ENCODE measurements at places on chromosomes 16 and 17.

- DNase-seq: no peak
Measured at GRCh38 chr16:1771864-1772361, 570 bp upstream of the NME3 start.

DNA sequence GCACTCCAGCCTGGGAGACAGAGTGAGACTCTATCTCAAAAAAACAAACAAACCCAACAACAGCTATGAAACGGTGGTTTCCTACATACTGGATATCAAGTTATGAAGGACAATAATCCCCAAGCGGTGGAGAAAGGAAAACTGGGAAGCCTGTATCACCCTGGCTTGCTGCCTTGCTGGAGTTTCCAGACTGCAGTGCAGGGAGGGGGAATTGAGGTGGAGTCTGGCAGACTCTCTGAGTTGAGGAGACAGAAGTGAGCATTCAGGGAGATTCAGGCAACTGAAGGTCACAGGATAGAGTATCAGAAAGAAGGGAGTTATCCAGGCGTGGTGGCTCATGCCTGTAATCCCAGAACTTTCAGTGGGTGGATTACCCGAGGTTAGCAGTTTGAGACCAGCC is 11.9 kb downstream of the QRICH2 start:
- no peak for DNase-seq

- DNase-seq: no peak
Measured at GRCh38 chr17:79621151-79621943, 10.5 kb upstream of the RBFOX3 start.

DNA sequence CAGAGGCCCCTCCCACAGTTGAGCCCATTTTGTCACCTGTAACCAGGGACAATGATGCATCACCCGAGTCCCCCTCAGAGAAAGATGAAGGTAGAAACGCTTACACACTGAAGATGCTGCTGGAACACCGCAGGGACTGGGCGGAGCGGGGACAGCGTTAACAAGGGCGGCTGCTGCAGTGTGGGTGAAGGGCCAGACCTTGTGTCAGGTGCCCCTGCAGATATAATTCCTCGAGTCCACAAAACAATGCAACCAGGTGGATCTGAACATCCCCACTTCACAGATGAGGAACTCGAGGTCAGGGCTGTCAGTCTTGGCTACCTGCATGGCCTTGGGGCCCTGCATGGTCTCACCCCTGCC is 6.3 kb upstream of the MAPK7 start:
- DNase-seq: no peak

DNA sequence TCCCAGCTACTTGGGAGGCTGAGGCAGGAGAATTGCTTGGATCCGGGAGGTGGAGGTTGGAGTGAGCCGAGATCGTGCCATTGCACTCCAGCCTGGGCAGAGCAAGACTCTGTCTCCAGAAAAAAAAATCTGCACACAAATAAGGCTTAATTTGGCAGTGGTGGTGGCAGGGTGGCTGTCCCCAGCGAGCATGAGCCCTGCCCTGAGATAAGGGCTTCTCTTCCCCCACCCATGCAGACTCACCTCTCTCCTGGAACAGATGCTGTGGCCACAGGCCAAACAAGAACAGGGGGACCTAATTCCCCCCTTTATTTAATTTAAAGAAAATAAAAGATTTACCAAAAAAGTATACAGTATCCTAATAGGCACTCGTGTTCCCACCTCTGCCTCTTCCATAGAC is 157.2 kb downstream of the RAB11FIP4 start:
- no peak for DNase-seq

DNA sequence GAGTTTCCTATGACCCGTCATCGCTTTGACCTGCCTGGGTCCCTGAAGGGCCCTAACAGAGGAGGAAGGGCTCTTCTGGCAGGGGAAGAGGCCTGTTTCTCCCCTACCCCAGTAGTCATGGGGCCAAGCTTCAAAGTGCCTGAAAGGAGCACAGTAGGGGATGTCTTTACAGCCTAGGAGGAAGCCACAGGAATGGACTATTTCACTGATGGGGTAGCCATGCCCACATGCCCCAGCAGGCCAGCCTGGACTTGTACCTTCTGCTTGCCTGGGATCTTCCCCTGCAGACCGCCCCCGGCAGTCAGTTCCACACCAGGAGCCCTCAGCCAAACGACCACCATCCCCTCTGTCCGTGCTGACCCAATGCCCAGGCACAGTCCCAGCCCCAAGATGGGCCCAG is 41.8 kb upstream of the PEMT start:
- no peak for DNase-seq

DNA sequence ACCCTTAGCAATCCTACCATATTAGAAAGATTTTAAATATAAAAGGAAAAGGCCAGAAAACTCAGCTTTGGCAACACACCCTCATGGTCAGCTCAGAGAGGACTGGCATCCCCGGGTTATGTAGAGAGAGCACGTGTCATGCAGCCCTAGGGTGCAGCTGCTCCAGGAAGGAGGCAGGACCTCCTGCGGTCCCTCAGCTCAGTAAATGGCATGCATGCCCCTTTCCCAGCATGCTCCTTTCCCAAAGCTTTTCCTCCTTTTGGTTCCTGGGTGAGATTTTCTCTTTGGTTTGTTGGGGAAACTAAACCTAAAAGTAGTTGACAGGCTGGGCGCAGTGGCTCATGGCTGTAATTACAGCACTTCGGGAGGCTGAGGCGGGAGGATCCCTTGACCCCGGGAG is 3.9 kb downstream of the GAN start:
- no peak for DNase-seq

DNA sequence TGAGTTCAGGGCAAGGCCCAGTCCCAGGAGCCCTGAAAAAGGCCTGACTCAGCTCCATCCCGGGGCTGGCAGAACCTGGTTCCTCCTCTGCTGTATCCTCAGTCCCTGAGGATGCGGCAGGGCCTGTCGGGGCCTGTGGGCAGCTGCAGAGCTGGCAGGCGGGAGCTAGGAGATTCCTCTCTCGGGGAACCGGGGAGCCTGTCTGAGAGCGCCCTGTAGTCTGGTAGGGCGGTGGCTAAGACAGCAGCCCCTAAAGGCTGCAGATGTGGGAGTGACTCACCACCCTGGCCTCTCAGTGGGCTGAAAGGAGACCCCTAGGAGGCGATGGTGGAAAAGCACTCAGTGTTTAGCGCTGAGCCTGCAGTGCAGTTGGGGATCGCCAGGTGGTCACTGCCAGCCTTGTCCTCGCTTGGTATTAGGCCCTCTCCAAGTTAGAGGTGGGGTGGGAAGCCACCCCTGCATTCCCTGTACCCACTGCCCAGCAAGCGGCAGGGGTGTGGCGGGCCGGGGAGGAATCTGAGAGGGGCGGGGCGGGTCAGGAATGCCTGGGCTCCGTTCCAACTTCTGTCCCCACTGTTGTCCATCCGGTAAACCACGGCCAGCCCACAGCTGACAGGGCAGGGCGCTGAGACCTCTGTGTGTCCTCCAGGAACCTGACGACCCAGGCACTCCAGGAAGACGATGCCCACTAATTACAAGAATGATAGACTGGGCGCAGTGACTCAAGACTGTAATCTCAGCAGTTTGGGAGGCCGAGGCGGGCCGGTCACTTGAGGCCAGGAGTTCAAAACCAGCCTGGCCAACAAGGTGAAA is 29.5 kb upstream of the CDH1 start:
- no peak for DNase-seq

GRCh38 chr17:41539979-41540701 is 12.0 kb upstream of the KRT19 start:
- no peak for DNase-seq

GRCh38 chr17:28846231-28846630 is 3.6 kb upstream of the FAM222B start:
- no peak for DNase-seq

DNA sequence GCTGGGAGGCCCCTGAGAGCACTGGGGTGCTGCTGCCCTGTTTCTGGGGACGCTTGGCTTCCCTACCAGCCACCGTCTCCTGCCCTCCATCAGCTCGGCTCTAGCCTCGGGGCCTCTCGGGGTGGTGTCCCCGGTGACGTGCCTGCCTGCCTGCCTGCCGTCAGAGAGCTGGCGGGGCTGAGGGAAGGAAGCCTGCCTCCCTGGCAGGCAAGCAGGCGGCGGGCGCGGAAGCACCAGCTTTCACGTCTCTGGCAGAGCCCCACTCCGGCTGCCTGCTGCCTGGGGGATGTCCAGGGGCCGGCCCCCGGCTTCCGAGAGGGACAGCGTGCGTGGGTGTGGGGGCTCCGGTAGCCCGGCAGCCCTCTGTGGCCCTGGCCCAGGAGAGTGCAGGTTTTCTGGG is 9.3 kb downstream of the CENPX start:
- no peak for DNase-seq

GRCh38 chr16:9235867-9236266 is 144.4 kb downstream of the HAPSTR1 start:
- DNase-seq: no peak

- no peak for DNase-seq
Measured at GRCh38 chr16:3173892-3174617, 13.9 kb upstream of the OR1F1 start.

DNA sequence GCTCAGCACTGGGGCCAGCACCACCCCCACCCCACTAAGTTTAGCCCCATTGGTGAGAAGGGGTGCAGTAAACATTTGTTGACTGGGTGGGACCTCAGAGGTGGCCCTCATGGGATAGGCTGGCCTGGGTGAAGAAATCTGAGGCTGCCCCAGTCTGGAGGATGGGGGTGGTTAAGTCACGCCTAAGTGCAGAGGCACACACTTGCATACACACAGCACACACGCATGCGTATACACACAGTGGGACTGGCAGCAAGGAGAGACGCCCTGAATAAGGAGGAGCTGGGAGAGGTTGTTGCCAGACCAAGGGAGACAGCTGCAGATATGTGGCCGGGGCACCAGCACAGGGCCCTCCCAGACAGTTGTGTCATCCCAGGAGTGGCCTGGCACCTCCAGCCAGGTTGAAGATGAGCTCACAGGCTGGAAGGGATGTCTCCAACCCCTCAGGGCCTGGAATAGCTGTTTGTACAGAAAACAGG is 3.0 kb upstream of the BCAR1 start:
- no peak for DNase-seq

GRCh38 chr16:57533431-57534336 is 2.7 kb downstream of the CCDC102A start:
- no peak for DNase-seq

DNA sequence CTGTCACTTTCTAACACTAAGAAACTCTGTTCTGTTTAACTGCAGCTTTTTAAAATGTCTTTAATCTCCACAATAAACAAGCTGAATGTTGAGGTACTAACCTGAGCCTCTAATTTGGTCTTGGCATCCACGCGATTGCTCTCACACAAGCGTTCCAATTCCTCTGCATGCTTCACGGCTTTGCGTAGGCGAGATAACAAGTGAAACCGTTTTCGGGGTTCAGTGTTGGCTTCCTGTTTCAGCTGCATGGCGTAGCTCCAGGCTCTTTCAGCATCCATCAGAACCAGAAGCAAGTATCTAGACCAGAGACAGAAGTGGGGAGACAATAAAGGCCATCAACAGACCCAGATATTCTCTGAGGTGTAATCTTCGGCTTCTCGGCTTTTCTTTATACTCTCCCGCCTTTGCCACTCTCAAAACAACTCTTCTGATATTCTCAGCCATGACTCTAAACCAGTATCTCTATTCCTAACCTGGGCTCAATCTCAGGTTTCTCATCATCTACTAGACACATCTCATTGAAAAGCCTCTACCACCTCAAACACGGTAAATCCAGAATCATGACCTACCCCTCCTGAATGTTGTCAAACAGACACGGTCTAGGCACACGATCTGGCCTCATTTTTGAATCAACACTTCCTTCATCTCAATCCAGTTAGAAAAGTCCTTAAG is 8.3 kb downstream of the SRP68 start:
- no peak for DNase-seq

DNA sequence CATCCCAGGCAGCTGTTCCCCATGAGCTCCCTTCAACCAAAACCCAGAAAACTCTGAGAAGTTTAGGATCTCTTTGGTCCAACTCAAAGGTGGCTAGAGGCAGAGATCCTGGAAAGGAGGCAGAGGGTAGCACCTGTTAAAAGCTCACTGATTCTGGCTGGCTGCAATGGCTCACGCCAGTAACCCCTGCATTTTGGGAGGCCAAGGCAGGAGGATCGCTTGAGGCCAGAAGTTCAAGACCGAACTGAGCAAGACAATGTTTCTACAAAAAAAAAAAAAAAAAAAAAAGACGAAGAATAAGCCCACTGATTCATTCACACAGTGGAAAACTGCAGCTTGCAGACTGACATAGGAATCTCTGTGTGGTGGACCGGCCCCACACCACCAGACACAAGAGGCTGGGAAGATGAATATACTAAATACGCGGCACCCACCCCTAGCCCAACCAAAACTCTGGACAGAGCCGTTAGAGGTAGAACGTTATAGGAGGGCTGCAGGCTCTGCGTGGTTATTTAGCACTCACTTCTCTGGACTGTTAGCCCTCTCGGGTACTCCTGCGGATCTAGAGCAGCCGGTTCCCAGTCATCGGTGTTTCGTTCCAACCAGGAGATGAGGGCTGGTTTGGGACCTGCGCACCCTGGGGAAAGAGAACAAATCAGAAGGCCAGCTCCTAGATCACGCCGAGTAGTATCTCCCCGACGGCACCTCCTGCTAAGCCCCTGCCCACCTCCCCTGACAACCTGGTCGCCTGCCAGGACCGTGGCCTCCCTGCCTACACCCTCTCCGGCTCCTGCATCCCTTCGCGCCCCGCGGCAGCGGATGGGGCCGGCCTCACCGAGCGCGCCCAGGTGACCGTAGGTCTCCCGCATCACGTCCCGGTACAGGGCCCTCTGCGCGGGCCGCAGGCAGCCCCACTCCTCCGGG is 925 bp downstream of the ZNF689 start:
- DNase-seq: peak; percentile 52

GRCh38 chr16:2038382-2039231 is 9.0 kb downstream of the NTHL1 start:
- no peak for DNase-seq

DNA sequence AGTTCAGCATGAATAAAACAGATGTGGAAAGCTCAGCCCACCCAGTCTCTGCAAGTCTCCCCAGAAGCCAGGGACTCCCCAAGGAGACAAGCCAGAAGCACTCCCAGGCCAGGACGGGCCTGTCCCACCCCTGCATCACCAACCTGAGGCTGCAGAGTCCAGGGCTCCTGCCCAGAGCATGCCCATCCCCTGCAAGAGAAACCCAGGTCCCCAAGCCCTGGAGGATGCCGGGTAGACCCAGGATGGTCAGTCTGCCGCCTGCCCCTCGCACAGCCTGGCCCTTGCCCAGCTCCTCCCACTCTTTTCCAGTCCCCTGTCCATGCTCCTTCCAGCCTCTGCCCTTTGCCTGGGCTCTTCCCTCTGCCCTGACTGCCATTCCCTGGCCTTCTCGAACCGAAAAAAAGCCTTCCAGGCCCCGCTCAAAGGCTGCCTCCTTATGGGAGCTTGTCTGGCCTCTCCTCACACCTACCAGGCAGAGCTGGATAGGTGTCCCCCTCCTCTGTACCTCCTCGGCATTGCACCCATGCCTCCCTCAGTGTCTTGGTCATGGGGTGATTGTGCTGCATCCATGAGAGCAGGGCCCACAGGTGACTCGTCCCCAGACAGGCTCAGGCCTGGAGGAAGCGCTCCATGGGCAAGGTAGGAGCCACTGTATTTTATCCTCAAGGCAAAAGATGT is 44.8 kb downstream of the BEAN1 start:
- no peak for DNase-seq

Data from hypothalamus (tissue), 51 donors.